ENCODE measurements at places on chromosomes 12 and 14. TPM values are rescaled to one million over a fixed set of nuclear protein-coding genes. Genes with fewer than 3 reads are reported as not detected.

Gene LMO3
- total RNA-seq = 0.60 TPM

DNA sequence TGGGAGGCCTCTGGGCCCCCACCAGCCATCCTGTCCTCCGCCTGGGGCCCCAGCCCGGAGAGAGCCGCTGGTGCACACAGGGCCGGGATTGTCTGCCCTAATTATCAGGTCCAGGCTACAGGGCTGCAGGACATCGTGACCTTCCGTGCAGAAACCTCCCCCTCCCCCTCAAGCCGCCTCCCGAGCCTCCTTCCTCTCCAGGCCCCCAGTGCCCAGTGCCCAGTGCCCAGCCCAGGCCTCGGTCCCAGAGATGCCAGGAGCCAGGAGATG lies 729 bp upstream of the GAPDH start:
- DNase-seq = no peak
- peaks cover 60% of the 10 kb centered on the region for H3K4me1 ChIP-seq

DNA sequence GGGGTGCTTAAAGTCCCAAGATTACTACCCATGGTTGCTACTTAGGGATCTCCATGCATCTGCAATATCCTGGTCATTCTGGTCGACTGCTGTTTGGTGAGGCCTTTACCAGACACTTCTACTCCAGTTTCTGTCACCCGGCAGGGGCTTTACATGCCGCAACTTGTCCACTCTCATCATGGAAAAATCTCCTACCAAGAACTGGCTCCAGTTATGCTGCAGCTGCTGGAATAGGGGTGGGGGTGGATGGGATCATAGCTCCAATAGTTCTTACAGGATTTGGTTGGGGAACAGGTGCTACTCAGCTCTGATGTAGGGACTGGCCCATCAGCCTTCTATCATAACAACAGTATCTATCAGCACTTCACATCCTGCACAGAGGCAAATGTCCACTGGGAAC lies 51.6 kb downstream of the SPTB start:
- peaks cover 30% of the 10 kb centered on the region for H3K4me1 ChIP-seq
- no peak overlapping the region for H3K27ac ChIP-seq
- peaks cover 4% of the 10 kb centered on the region for H3K27me3 ChIP-seq
- no peak for DNase-seq

Gene ERP27
- total RNA-seq = not detected

- H3K27me3 ChIP-seq = peaks cover 1% of the 10 kb centered on the region
- H3K4me1 ChIP-seq = no peaks in the 10 kb centered on the region
- H3K27ac ChIP-seq = no peak overlapping the region
- H3K4me3 ChIP-seq = no peak overlapping the region
- H3K36me3 ChIP-seq = peaks cover 11% of the 10 kb centered on the region
- DNase-seq = no peak
These were observed 74.8 kb upstream of the GSC start for GRCh38 chr14:94844593-94845152.

Gene OR4N2
- total RNA-seq = not detected

DNA sequence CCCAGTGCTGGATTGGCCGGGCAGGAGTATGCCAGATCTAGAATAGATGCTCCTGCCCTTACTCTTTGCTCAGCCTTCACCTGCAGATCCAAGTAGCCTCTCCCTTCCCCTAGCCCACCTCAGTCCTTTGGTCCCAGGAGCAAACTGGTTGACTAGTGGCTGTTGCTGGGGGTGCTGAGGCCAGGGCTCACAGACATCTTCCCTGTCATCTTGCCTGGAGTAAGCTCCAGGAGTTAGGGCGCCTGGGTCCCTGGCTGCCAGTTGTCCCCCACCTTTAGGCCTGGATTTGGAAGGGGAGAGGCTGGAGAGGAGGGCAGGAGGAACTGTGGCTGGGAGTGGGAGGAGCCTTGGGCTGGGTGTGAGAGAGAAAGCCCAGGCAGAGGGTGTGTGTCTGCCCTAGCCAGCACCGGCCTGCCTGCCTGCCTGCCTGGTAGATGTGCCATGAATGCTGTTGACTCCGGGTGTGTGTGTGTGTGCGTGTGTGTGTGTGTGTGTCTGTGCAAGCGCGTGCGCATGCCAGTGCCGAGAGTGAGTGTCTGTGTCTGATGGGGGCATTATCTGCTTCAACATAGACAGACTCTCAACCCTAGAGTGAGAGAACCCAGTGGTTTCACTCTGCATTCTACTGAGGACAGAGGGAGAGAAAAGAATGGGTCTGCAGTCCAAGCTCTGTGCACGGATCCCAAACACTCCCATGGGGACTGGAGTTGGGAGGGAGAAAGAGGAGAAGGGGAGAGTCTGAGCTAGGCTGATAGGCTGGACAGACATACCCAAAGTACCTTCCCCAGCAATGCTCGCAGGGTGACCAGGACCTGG lies 845 bp upstream of the RARG start:
- H3K4me3 ChIP-seq = peak overlapping the region; percentile 90
- peaks cover 44% of the 10 kb centered on the region for H3K4me1 ChIP-seq
- H3K36me3 ChIP-seq = no peaks in the 10 kb centered on the region
- peaks cover 6% of the 10 kb centered on the region for H3K27me3 ChIP-seq
- DNase-seq = no peak

DNA sequence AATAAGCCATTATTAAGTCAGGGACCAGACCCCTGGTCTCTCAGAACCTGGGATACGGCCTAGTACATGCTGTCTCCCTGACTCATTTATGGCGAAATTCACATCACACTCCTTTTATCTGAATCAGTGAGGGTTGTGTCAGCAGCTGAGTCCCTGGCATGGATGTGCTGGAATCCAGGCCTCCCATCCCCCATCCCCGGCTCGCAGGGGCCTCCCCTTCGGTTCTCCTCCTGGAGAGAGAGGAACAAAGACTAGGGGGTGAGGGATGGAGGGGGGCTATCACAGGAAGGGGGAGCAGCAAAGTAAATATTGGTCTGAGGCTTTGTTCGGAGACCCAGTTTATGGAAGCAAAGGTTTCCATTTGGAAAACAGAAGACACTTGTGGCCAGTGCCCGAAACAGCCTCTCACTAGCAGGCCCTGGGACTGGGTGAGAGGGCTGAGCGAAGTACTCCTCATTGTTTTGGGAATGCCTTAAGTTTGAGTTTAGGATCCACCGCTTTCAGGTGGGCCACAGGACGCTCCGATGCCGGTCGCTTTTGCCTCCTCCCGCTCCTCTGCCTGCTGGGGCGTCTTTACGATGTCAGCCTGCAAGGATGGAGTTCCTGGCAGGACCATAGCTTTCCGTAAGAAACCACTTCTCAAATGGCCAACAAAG lies 145.0 kb downstream of the PRKCH start:
- peak overlapping the region; percentile 61 for H3K27ac ChIP-seq
- no peaks in the 10 kb centered on the region for H3K27me3 ChIP-seq
- H3K36me3 ChIP-seq = peaks cover 9% of the 10 kb centered on the region
- H3K4me1 ChIP-seq = peaks cover 64% of the 10 kb centered on the region

Gene SRRM4
- total RNA-seq = not detected

Gene CLEC4C
- not detected for total RNA-seq

- no peaks in the 10 kb centered on the region for H3K36me3 ChIP-seq
- H3K27ac ChIP-seq = no peak overlapping the region
- no peaks in the 10 kb centered on the region for H3K4me1 ChIP-seq
- no peak for DNase-seq
These were observed 17.8 kb downstream of the GUCY2C start for GRCh38 chr12:14678547-14679150.

Gene TCL1A
- not detected for total RNA-seq

Gene CACNA1C
- 10.6 TPM for total RNA-seq

Gene MYO1H
- total RNA-seq = not detected

DNA sequence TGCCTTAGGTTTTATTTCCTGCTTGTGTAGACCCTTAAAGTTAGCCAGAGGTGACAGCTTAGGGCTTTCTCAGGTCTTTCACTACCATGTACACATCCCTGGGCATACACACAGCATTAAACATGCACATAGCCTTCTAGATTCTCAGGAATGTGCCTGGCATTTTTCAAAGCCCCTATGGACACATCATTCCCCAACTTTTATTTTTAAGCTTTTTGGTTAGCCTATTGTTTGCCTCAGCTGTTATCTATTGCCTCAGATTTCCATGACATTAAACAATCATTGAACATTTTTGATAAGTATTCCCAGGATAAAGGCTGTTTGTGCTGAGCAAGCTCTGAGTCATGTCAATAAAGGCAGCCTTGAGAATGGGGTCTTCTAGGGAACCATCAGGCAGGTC lies 15.1 kb upstream of the PPM1A start:
- H3K36me3 ChIP-seq = no peaks in the 10 kb centered on the region
- H3K27ac ChIP-seq = no peak overlapping the region
- no peak overlapping the region for H3K4me3 ChIP-seq

GRCh38 chr12:130825771-130826150 lies 13.3 kb downstream of the STX2 start:
- peak overlapping the region; percentile 40 for H3K27ac ChIP-seq
- peaks cover 24% of the 10 kb centered on the region for H3K4me1 ChIP-seq
- peaks cover 23% of the 10 kb centered on the region for H3K36me3 ChIP-seq
- H3K4me3 ChIP-seq = no peak overlapping the region
- no peak for DNase-seq

GRCh38 chr12:109448272-109448671 lies 28.8 kb downstream of the KCTD10 start:
- peaks cover 43% of the 10 kb centered on the region for H3K36me3 ChIP-seq
- no peak overlapping the region for H3K27ac ChIP-seq
- peaks cover 2% of the 10 kb centered on the region for H3K27me3 ChIP-seq
- H3K4me1 ChIP-seq = peaks cover 49% of the 10 kb centered on the region
- no peak for DNase-seq
- no peak overlapping the region for H3K4me3 ChIP-seq

Gene LTB4R
- total RNA-seq = 2.2 TPM

- H3K4me1 ChIP-seq = peaks cover 26% of the 10 kb centered on the region
- H3K4me3 ChIP-seq = no peak overlapping the region
- no peak overlapping the region for H3K27ac ChIP-seq
- no peaks in the 10 kb centered on the region for H3K36me3 ChIP-seq
These were observed 49.4 kb downstream of the MAGOHB start for GRCh38 chr12:10563966-10564365.

Gene LMNTD1
- total RNA-seq = 0.26 TPM

DNA sequence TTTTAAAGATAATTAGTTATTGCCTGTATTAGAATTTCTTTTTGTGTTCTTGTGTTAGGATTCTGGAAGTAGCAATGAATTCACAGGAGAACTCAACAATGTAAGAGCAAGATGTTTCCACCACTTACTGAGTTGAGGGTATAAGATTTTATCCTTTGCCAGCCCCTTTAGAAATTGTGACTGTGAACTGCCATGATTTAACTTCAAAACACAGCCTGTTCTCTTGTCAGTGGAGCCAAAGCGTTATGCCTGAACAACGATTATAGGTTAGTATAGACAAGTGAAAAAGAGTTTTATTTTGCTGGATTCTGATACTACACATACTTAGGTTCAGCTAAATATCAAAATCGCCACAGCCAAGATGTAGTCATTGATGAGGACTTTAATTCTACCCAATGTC lies 101.6 kb downstream of the CRADD start:
- no peak for DNase-seq
- no peaks in the 10 kb centered on the region for H3K27me3 ChIP-seq
- H3K4me3 ChIP-seq = peak overlapping the region; percentile 77

- no peak overlapping the region for H3K4me3 ChIP-seq
- DNase-seq = peak; percentile 43
- H3K4me1 ChIP-seq = peaks cover 14% of the 10 kb centered on the region
- no peak overlapping the region for H3K27ac ChIP-seq
These were observed 260.8 kb downstream of the RASSF9 start for GRCh38 chr12:85575120-85576096.

GRCh38 chr12:10140001-10140400 lies 10.0 kb upstream of the CLEC7A start:
- peaks cover 2% of the 10 kb centered on the region for H3K27me3 ChIP-seq
- no peak overlapping the region for H3K4me3 ChIP-seq
- no peak overlapping the region for H3K27ac ChIP-seq

GRCh38 chr12:22228022-22228875 lies 106.3 kb downstream of the ST8SIA1 start:
- no peaks in the 10 kb centered on the region for H3K36me3 ChIP-seq
- no peak overlapping the region for H3K4me3 ChIP-seq
- H3K27ac ChIP-seq = no peak overlapping the region
- H3K27me3 ChIP-seq = peaks cover 6% of the 10 kb centered on the region
